Right atrium auricular region (tissue), 2 donors: ENCODE measurements at places on chromosomes 3 and 15. TPM values are rescaled to one million over a fixed set of nuclear protein-coding genes. Genes with fewer than 3 reads are reported as not detected.

OSBPL10 gene
- 8.2 TPM for total RNA-seq

SMCO1 gene
- total RNA-seq: 3.6 TPM

SLC38A3 gene
- 2.4 TPM for total RNA-seq

CA12 gene
- total RNA-seq: 5.5 TPM

FOXB1 gene
- not detected for total RNA-seq

CP gene
- total RNA-seq: 6.8 TPM

DUOX2 gene
- 0.08 TPM for total RNA-seq

CADM2 gene
- total RNA-seq: 9.5 TPM

CHRM5 gene
- total RNA-seq: not detected

GP9 gene
- not detected for total RNA-seq

GOLGA6L10 gene
- total RNA-seq: 0.35 TPM

TIMP4 gene
- 29.1 TPM for total RNA-seq

DAPK2 gene
- 28.8 TPM for total RNA-seq

SPESP1 gene
- 4.8 TPM for total RNA-seq

CORO2B gene
- total RNA-seq: 6.0 TPM

CFAP100 gene
- total RNA-seq: not detected

LRRC57 gene
- 6.7 TPM for total RNA-seq

SERPINI2 gene
- total RNA-seq: not detected

HACL1 gene
- total RNA-seq: 13.2 TPM

SLC15A2 gene
- 1.7 TPM for total RNA-seq

MIX23 gene
- 15.5 TPM for total RNA-seq

ZNF80 gene
- total RNA-seq: not detected

SEMA3G gene
- total RNA-seq: 11.8 TPM

FAM3D gene
- total RNA-seq: not detected

ERC2 gene
- 2.9 TPM for total RNA-seq

FOXL2 gene
- not detected for total RNA-seq

DLEC1 gene
- 0.35 TPM for total RNA-seq
